ENCODE measurements at places on chromosomes 1 and 21.

DNA sequence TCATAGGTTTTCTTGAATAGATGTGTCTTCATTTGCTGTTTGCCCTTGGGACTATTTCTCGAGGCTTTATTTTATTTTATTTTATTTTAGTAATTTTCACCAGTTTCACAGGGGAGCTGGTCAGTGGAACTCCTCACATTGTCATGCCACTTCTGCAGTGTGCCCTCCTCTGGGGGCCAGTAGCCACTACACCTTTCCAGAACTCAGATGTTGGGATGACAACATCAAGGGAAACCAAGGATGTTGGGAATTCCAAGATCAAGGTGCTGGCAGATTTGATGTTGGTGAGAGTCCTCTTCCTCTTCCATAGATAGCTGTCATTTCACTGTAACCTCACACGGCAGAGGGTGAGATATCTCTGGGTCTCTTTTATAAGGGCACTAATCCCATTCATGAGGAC lies 35.5 kb downstream of the SLC26A9 start:
- H3K4me3 ChIP-seq, result no peak overlapping the region
- no peak for DNase-seq
- H3K27me3 ChIP-seq, result no peaks in the 10 kb centered on the region
- no peaks in the 10 kb centered on the region for H3K36me3 ChIP-seq

GRCh38 chr1:37006132-37006868 lies 28.0 kb downstream of the GRIK3 start:
- peaks cover 11% of the 10 kb centered on the region for H3K4me1 ChIP-seq
- H3K27ac ChIP-seq, result no peak overlapping the region
- H3K4me3 ChIP-seq, result no peak overlapping the region
- no peaks in the 10 kb centered on the region for H3K27me3 ChIP-seq
- no peak for DNase-seq
- no peaks in the 10 kb centered on the region for H3K36me3 ChIP-seq

DNA sequence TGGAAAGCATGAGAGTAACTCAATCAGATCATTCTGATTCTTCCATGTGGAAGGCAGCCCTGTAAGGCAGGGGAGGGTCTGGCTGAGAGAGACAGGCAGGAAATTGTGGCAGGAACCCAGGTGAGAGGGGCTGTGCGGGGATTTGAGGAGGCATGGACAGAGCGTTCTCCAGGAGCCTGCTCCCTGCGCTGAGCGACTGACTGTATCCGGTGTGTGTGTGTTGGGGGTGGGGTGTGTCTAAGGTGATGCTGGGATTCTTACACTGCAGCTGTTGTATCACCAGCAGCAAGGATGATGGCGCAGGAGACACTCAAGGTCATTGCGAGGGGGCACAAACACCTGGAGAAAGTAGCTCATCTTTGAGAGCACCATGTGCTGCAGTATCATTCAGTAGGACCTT lies 128.5 kb downstream of the RHOU start:
- no peak overlapping the region for H3K27ac ChIP-seq
- H3K4me3 ChIP-seq, result no peak overlapping the region
- DNase-seq, result no peak
- no peaks in the 10 kb centered on the region for H3K27me3 ChIP-seq
- peaks cover 24% of the 10 kb centered on the region for H3K4me1 ChIP-seq

DNA sequence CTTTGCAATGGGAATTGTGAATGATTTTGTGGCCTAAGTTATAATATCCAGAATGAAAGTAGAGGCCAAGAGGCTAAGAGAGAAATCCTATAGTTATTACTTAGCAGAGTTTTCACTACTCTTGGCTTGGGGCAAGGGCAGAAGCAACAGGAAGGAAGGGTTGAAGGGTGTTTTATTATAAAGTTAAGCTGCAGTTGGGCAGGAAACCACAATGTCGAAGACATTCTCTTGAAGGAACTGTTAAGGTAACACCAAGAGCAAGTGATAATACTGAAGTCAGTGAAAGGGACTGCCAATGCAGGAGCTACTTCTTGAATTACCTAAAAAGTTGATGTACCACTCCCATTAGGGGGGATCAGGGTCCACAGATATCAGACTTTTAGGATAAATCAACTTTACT lies 8.3 kb downstream of the XCL2 start:
- no peaks in the 10 kb centered on the region for H3K4me1 ChIP-seq
- no peaks in the 10 kb centered on the region for H3K36me3 ChIP-seq
- no peak overlapping the region for H3K4me3 ChIP-seq
- no peaks in the 10 kb centered on the region for H3K27me3 ChIP-seq
- DNase-seq, result no peak

DNA sequence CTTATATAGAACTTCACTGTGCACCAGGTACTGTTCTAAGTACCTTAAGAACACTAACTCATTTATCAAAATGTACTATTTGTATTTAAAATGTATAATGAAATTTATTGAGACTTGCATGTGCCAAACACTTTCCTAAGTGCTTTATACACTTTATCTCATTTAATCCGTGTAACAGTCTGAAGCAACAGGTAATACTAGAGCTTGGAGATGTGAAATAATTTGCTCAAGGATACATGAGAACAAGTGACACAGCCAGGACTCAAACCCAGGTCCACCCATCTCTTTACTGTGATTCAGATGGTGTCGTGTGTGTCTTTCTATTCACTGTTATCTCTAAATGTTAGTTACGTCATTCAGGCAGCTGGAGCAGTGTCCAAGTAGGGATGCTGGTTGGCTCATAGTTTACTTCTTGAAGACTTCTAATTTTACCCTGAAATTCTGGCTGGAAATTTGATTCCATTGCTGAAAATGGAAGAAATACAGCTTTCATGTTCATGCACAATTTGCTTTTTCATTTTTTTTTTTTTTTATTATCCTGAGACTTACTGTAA lies 169.7 kb upstream of the UBE2U start:
- no peaks in the 10 kb centered on the region for H3K36me3 ChIP-seq
- no peak for DNase-seq
- H3K27me3 ChIP-seq, result no peaks in the 10 kb centered on the region
- H3K4me3 ChIP-seq, result no peak overlapping the region

DNA sequence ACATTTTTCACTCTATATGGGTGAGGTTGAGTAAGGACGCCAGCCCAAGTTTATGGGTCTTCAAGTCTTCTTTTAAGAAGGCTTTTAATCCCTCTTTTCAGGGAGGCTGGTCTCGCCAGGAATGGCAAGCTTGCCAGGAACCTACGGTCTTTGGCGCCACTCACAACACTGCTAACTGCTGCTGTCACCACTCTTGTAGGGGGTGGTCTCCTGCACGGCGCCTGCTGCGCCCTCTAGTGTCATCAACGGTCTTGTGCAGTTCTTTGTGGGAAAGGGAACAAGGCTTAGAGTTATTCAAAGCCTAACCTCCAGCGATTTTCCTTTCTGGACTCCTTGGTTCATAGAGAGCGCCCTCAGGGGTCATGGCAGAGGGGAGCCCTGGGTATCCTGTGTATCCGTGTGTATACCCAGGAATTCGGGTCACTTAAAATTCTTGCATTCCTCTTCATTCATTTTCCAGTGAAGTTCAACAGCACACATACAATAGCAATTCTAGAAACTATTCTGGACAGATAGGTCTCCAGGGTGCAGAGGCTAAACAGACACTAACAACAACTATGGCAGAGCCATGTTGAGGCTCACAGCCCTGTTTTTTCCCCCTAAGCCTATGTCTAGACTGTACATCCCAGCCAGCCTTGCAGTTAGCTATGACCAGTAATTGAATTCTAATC lies 392.8 kb upstream of the CAMK1G start:
- no peaks in the 10 kb centered on the region for H3K27me3 ChIP-seq
- no peaks in the 10 kb centered on the region for H3K4me1 ChIP-seq
- DNase-seq, result peak; percentile 84
- H3K4me3 ChIP-seq, result no peak overlapping the region
- no peaks in the 10 kb centered on the region for H3K36me3 ChIP-seq

DNA sequence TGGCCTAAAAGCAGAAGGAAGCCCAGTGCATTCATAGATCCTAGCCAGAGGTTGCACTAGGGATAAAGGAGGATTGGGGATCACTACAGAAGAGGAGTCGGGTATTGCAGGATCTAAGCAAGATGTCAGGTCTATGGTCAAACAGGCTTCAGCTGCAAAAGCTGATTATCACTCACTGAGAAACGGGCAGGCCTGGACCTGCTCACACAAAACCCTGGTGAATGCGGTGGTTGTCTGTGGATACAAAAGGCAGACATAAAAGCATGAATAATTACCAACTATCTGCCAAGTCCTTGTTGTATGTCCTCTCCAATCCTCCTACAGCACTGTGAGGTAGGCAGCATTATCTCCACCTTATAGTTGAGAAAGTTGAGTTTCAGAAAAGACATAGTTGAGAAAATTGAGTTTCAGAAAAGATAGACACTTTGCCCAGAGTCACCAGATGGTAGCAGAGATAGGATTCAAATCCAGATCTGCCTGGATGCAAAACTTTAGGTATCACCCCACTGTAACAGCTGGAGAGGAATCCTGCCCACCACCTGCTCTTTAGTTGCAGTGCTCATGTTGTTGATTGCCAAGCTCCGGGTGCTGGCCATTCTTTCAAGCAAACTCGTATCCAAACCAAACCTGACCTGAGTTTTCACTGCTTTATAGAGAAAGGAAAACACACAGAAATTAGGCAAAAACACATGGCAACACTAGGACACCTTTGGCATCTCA lies 49.6 kb upstream of the HOOK1 start:
- no peak overlapping the region for H3K27ac ChIP-seq
- H3K27me3 ChIP-seq, result no peaks in the 10 kb centered on the region
- H3K4me1 ChIP-seq, result 0 out of 2 replicates have a peak, but pooled peaks cover 6% of the 10 kb centered on the region
- no peak overlapping the region for H3K4me3 ChIP-seq

DNA sequence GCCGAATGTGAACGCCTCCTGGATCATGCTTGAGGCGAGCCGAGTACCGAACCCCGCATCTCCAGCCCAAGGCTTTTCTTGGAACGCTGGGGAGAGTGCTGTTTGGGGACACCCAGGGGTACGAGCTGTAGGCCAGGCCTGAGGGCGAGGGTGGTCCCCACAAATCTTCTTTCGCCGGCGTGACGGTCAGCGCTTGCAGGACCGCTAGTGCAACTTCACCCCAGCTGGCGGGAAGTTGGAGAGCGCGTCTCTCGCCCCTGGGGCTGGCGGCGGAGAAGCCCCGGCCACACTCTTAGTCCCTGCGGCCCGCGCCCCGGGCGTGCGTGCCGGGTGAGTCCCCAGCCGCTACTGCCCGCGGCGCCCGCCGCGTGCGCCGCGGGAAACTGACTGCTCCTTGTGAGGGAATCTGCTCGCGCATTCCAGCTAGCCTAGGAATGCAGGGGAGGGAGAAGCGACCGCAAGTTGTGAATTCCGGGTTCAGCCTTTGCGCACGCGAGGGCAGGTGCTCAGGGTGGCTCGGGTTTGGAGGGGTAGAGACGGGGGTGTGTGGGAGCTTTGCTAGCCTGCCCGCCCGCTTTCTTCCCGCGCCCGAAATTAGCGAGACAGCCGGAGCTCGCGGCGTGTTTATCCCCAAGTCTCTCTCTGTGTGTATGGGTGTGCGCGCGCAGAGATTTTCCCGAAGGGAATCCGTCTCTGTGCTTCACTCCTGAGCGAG lies 884 bp downstream of the LHX4 start:
- peaks cover 65% of the 10 kb centered on the region for H3K27me3 ChIP-seq
- H3K27ac ChIP-seq, result no peak overlapping the region
- H3K36me3 ChIP-seq, result no peaks in the 10 kb centered on the region
- H3K4me3 ChIP-seq, result peak overlapping the region; percentile 57

DNA sequence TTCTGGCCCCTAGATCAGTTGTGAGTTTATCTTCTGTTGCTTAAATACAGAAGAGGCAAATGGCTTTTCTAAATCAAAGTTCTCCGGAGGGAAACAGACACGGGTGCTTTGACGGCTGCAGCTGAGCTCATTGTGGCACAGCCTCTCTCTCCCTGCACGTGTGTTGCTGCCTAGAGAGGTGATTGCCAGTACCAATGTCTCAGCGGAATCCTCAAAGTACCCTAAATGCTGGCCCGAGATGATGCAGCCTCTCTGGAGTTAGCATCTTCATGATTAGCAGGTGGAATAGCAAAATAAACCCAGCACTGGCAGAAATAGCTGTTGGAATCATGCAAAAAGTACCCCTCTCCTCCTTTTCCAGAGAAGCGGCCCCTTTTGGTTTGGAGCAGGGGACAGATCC lies 192.2 kb downstream of the PRDM2 start:
- H3K27me3 ChIP-seq, result peaks cover 36% of the 10 kb centered on the region
- peak overlapping the region; percentile 51 for H3K4me3 ChIP-seq
- peaks cover 3% of the 10 kb centered on the region for H3K4me1 ChIP-seq
- H3K27ac ChIP-seq, result no peak overlapping the region
- peaks cover 3% of the 10 kb centered on the region for H3K36me3 ChIP-seq

DNA sequence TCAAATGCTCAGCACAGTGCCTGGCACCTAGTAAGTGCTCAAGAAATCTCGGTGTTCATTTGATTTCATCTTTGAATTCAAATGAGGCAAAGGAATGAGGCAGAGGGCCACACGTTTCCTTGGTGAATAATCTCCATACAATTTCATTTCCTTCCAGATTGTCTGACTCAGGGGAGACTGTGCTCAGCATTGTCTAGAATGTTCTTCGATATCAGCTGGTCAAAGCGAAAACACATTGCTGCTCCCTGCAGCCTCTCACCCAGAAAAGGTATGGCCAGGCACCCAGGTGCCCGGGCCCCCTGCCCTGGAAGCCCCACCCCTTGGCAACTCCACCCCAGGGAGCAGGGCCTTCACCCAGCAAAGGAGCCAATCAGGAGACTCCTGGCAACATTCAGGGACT lies 55.8 kb downstream of the FBXO2 start:
- peaks cover 17% of the 10 kb centered on the region for H3K4me1 ChIP-seq
- DNase-seq, result no peak
- no peak overlapping the region for H3K4me3 ChIP-seq
- no peaks in the 10 kb centered on the region for H3K27me3 ChIP-seq
- no peak overlapping the region for H3K27ac ChIP-seq

GRCh38 chr1:246617768-246618167 lies 51.5 kb downstream of the CNST start:
- no peaks in the 10 kb centered on the region for H3K27me3 ChIP-seq
- H3K27ac ChIP-seq, result no peak overlapping the region
- DNase-seq, result no peak
- H3K36me3 ChIP-seq, result no peaks in the 10 kb centered on the region

- H3K4me3 ChIP-seq, result no peak overlapping the region
- no peak for DNase-seq
- H3K27ac ChIP-seq, result no peak overlapping the region
- no peaks in the 10 kb centered on the region for H3K36me3 ChIP-seq
- H3K27me3 ChIP-seq, result no peaks in the 10 kb centered on the region
These were observed 96.5 kb upstream of the CD34 start for GRCh38 chr1:208007319-208007937.

DNA sequence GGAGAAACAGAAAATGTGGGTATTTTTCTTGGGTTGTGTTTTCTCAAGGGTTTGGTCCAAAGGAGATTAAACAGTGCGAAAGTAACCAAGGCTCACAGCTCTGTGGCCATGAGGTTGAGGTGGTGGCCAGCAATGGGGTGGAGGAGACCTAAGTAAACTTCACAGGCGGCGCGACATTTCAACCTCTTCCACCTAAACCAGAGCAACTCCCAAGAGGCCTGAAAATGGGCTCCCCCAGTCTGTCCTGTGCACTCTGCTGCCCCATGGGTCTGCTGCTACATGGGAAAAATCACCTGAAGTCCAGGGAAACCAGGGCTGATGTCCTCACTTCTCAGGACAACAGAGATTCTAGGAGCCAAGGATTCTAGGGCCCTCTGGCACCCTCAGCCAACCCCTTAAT lies 12.4 kb downstream of the CELF3 start:
- H3K4me3 ChIP-seq, result no peak overlapping the region
- peaks cover 3% of the 10 kb centered on the region for H3K36me3 ChIP-seq
- DNase-seq, result no peak
- H3K27ac ChIP-seq, result no peak overlapping the region

- peak overlapping the region; percentile 94 for H3K27ac ChIP-seq
- H3K4me1 ChIP-seq, result peaks cover 16% of the 10 kb centered on the region
- H3K36me3 ChIP-seq, result no peaks in the 10 kb centered on the region
- no peak for DNase-seq
These were observed 780 bp upstream of the RBM15 start for GRCh38 chr1:110338309-110338885.
